ENCODE measurements at places on chromosomes 12 and 14.
A peak's percentile ranks its signal among the peaks of the same experiment; 100 is the strongest.

DNA sequence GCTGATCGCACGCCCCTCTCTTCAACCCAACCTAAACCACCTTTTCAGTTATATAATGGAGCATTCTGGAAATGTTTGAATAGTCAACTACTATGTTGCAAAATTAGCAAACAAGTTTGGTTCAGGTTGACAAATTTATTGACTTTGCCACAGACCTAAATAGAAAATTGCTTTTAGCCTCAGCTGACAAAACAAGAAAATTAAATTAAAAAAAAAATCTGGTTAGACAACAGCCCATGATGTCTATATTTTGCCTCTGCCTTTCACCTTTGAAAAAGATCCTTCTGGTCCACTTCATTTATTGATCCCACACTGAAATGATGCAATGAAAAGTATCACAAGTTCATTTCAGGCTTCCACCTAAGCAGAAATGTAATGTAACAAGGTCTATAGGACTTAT is 17.5 kb downstream of the SLC38A4 start:
- DNase-seq: no peak

DNA sequence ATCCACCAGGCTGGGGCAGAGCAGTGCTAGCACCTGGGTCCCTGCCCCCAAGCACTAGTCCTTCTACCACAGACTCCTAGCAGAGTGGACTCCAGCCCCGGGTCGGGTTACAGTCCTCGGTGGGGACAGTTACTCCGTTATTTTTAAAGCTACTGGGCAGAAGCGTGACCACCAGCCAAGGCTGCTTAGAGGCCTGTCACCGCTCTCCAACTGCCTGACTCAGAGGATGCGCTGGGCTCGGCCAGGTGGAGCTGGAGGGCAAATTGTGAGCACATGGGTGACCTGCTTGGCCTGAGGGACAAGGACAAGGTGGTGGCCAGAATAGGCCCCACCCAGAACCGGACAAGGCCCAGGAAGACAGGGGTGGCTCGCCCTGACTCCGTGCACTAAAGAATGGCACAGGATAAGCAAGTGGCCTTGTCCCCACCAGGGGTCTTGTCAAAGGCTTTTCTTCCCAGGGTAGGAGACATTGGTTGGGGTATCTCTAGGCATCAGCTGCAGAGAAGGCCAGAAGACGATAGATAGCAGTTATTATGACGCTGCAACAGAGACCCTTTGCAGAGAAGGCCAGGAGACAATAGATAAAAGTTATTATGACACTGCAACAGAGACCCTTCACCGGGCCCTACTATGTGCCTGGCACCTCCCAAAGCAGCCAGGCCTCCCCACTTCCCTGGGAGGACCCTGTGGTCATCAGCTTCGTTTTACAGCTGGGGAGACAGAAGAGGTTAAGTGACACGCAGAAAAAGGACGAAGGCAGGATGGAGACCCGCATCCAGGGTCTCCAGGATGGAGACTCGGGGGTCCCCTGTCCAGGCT is 1.6 kb downstream of the ABCB9 start:
- DNase-seq: no peak

DNA sequence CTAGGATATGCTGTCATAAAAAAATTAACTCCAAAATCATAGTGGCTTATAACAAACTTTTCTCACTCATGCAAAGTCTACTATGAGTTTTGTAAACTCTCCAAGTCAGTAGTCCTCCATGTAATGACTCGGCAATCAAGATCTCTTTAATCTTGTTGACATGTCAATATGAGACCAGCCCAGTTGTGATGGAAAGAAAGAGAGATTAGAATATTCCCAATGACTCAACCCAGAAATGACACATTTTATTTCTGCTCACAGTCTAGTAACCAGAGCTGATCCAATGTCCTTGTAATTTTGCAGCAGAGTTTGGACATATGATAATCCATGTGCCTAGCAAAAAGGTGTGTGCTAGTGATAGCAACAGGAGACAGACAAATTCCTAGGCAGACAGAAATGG is 112.6 kb upstream of the CNTN1 start:
- no peak for DNase-seq

DNA sequence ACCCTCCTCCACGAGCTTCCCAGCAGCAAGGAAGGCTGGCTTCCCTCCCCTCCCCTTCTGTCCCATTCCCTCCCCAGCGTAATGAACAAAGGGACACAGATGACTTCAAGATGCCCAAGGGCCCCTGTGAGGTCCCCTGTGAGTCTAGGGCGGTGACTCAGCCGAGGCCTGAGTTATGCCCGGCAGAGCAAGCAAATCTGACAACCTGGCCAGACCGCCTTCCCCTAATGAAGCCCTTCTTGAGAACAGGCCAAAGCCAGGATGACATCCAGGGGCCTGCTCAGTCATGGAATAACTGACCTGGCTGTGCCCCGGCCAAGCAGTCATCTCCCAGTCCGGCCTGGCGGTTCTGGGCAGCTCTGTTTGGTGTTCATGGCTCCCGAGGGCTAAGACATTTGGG is 89.2 kb downstream of the DICER1 start:
- DNase-seq: no peak

DNA sequence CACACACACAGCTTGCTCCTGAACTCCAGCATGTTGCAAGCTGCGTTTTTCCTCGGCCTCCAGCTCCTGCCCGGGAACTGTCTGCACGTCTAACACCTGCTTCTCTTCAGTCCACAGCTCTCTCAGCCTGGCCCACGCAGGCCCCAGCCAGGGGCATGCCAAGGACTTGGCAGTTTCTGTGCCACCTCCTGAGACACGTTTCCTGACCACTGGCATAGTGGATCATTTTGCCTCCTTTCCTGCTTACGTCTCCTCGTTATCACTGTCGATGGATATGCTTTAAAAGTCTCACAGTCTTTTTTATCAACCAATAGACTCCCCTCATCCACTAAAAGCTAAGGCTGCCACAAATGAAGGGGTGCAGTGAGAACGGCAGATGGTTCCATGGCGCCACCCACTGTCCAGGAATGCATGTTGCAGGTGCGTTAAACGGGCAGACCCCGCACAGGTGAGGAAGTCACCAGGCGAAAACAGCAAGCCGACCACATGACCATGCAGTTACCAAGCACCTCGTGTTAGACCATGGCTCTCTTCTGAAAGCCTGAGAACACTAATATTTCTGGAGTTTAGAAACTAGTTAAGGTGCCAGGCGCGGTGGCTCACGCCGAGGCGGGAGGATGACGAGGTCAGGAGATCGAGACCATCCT is 14.7 kb upstream of the TEAD4 start:
- DNase-seq: no peak

GRCh38 chr12:114286145-114286544 is 119.8 kb downstream of the TBX5 start:
- no peak for DNase-seq

DNA sequence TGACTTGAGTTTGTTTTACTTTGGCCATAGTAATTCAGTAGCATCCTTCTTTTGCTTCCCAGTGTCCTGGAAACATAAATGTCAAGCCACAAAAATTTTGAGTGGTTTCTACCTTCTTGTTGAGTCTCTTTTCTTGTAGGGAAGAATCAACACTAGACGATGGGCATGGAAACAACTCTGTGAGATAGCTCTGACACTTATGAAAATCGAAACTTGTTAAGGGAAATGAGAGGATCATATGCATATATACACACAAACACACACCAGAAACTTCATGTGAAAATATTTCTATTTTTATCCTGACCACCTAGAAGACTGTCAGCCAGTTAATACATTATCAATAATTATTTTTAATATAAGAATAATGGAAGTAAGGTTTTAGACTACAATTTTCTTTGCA is 1247.3 kb upstream of the FLRT2 start:
- no peak for DNase-seq

- no peak for DNase-seq
These were observed 327.5 kb upstream of the DIO3 start for GRCh38 chr14:101233808-101234207.

GRCh38 chr12:70260646-70261045 is 17.4 kb downstream of the CNOT2 start:
- DNase-seq: no peak

DNA sequence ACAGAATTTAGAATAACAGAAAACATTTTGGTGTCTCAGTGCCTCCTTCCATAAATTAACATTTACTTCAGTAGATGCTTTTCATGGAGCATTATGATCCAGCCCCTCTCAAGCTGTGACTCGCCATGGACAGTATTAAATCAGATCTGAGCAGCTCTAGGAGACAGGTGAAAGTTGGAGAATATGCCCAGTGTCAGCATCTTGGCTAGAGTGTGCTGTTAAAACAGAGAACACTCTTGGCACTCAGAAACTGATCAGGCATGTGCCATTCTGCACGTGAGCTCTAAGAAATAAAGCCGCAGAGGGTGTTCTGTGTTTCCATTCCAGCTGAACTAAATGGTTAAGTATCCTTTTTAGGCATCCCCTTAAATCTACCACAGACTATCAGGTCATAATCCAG is 68.0 kb downstream of the DIP2B start:
- DNase-seq: no peak

- DNase-seq: no peak
These were observed 31.9 kb upstream of the MON2 start for GRCh38 chr12:62434494-62435302.

- DNase-seq: no peak
These were observed 977.2 kb upstream of the USP15 start for GRCh38 chr12:61282790-61283575.

DNA sequence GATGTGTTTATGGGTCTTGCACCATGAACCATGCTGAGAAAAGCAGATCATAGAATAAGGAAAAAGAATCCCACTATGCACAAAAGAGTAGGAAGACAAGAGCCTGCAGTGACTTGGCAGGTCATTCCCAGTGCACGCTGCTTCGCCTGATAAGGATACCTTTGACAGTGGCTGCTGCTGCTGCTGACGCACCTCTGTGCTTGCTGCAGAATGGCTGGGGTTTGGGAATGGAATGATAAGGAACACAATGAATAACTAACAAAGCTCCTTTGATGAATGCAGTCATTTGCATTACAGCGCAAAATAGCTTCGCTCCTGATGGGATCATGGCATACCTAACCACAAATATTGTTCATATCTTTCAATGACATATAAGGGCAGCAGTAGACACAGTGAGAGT is 278.7 kb downstream of the PDZRN4 start:
- no peak for DNase-seq

GRCh38 chr14:105015242-105015641 is 5.6 kb downstream of the CDCA4 start:
- no peak for DNase-seq

DNA sequence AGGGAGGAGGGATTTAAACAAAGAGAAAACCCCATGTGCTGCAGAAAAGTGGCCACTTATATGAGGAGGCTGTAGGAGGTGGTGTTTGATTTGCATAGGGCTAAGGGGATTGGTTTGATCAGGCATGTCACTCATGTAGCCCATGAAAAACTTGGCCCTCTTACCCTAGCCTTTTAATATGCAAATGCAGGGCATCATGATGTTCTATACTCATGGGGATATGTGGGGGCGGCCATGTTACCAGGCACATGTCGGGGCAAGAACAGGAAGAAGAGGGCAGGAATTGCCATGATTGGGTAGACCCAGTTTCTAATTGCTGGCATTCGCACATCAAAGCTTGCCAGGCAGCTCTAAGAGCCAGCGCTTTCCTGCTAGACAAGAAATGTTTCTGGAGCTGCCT is 28.8 kb downstream of the KLRK1 start:
- no peak for DNase-seq

DNA sequence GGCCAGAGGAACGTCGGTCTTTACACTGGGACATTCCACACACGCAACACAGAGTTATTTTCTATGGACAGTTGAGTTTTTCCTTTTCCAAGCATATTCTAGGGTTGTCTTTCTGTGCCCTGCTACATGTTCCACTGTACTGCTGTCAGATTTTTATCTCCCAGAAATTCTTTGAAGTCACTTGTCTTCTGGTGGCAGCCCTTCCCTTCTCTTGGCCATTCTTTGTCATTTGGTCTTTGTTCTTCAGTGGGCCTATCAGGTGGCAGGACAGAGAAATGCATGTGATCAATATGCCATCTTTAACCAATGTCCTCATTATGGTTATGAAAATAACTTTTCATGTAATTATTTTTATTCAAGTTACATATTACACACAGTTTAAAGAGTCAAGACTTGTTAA is 36.3 kb downstream of the MARK3 start:
- DNase-seq: no peak

GRCh38 chr12:49345051-49345824 is 1.4 kb upstream of the DNAJC22 start:
- DNase-seq: no peak

GRCh38 chr14:91501348-91501747 is 8.8 kb downstream of the PPP4R3A start:
- no peak for DNase-seq

DNA sequence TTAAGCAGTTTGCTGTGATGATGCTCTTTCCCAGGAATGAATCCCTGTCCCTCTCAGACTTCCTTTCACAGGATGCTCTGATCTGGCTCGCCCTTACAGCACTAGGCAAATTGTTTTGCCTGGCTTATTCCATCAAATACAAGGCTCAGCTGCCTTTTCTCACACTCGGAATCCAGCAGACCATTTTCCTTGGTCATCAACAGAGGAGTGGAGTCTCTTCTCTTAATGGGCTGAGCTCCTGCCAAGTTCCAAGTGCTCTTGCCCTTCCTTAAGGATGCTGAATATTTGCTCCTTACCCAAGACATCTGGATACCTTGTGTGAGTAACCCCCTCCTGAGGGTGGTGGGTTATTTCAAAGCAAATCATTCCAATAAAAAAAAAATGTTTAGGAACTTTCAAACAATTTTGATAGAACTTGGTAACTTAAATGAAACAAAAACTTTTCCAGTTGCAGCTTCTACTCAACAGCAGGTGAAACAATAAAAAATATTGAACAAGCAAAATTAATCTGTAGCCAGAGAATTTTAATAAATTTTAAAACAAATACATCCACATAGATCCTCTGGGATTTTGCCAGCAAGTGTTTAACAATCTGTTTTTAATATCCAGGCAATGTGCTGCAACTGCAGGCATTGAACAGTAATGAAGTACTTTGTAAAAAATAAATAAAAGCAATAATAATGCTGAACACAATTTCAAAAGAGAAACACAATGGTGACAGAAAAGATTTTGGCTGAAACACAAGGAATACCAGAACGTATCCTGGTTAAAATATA is 264.0 kb upstream of the FAR2 start:
- DNase-seq: peak; percentile 12

DNA sequence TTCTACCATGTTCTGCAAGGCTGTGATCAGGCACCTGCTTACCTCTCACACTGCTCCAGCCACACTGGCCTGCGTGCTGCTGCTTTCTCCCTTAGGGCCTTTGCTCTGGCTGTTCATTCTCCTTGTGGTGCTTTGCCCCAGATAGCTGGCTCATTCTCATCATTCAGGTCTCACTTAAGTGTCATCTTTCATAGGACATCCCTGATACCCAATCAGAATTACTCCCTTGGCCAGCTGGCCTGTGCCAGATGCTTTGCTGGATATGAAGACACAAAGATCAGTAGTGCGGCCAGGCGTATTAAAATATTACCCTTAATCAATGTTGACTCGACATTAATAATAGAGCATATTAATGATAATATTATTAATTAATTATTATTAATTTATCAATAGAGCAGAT is 143.8 kb upstream of the FGD4 start:
- DNase-seq: no peak

- DNase-seq: no peak
These were observed 5.9 kb downstream of the MMP17 start for GRCh38 chr12:131833896-131834641.

All from GM04504 (cell line).